ENCODE measurements at places on chromosomes 5 and 9. TPM values are rescaled to one million over a fixed set of nuclear protein-coding genes. Genes with fewer than 3 reads are reported as not detected.

NR5A1 gene
- total RNA-seq = not detected

DNA sequence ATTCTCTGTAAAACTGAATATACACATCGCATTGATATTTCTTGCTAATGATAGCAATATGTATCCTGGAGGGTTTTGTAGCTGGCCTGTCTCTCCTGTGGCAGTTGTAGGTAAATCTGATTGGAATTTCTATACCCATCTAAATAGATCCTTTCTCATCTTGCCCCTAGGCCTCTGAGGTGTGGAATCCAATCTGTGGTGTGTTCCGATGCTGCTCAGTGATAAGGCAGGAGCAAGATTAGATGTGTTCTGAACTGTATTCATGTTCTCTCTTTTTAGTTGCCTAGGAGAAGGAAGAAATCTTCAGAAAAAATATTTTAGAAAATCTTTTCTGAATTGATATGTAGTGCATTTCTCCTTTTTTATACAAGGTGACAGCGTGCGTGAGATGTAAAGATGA, 507.5 kb downstream of the NR2F1-AS1 start:
- no peak for DNase-seq

GRCh38 chr5:140112685-140113179, 1.2 kb upstream of the PURA start:
- no peak for DNase-seq

HARS1 gene
- total RNA-seq = 71.1 TPM

UGT3A1 gene
- total RNA-seq = not detected

PCDHB12 gene
- not detected for total RNA-seq

DNA sequence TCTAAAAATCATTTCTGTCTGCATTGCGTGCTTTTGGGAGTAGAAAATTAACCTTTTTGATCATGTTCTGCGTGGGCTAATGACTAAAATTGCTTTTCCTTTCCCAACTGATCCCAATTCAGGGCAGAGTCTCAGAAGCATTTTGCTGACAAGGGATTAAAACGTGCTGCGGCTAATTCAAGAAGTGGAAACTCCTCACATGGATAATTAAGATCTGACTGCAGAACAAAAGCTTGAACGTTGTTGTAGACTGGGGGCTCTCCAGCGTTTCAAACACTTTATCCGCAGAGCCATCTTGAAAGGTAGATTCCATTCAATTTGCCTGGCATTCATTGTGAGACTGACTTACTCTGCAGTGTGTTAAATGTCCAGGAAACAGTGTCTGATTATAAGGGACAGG, 485.3 kb upstream of the DMAC1 start:
- DNase-seq = no peak

- no peak for DNase-seq
Measured at GRCh38 chr5:149313151-149313841, 32.0 kb upstream of the GRPEL2 start.

PCA3 gene
- total RNA-seq = not detected

- no peak for DNase-seq
Measured at GRCh38 chr5:121640298-121640697, 211.4 kb upstream of the FTMT start.

DNA sequence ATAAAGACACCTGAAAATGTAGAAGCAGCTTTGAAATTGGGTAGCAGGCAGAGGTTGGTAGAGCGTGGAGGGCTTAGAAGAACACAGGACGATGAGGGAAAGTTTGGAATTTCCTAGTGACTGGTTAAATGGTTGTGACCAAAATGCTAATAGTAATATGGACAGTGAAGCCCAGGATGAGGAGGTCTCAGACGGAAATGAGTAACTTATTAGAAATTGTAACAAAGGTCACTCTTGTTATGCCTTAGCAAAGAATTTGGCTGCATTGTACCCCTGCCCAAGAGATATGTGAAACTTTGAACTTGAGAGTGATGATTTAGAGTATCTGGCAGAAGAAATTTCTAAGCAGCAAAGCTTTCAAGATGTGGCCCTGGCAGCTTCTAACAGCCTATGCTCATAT, 382.5 kb downstream of the KCNN2 start:
- DNase-seq = no peak

KLF9 gene
- 21.7 TPM for total RNA-seq

PRDM9 gene
- total RNA-seq = not detected

DNA sequence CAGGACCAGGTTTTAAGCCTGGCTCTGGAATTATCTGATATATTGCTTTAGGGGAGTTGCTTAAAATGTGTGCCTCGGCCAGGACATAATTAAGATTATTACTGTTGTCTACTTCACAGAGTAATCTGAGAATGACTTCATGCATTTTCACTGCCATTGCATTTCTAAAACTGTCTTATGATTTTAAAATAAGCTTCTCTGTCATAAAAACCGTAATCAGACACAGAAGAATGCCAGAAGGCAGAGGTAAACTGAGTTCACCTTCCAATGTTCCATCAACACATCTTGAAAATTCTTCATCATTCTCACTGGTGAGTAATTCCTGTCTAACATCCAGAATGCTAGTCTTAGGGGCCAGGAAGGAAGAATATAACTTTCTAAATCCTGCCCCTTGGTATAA, 47.1 kb downstream of the ISOC1 start:
- no peak for DNase-seq

DNA sequence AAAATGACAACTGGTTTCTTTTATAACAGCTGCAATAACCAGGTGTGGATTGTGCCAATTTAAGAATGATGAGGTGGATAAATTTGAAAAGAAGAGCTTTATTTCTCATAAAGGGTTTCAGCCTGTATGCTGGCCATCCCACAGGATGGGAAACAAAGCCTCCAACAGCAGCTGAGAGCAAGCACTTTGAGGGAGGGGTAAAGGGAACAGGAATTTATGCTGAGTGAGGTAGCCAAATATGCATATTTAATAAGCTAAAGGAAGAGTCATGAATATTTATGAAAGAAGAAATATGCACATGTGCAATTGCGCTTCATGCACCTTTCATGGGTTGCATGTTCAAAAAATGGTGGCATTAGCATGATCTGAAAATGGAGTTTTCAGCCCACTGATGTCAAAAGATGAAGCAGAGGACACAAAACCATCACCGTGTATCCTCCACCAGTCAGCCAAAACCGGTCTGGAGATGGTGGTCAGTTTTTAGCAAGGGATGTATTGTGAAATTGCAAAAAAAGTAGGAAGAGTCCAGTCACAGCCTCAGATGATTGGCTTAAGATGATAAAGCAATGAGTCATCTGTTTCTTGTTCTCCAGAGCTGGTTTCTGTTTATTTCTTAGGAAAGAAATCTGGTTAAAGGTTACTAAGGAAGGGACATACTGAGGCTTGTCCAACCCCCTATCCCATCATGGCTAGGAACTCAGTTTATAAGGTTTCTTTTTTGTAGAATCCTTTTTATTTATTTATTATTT, 47.9 kb downstream of the DEPDC1B start:
- DNase-seq = no peak

GRCh38 chr5:9094582-9094981, 451.3 kb downstream of the SEMA5A start:
- DNase-seq = no peak

LPAR1 gene
- 0.41 TPM for total RNA-seq

DNA sequence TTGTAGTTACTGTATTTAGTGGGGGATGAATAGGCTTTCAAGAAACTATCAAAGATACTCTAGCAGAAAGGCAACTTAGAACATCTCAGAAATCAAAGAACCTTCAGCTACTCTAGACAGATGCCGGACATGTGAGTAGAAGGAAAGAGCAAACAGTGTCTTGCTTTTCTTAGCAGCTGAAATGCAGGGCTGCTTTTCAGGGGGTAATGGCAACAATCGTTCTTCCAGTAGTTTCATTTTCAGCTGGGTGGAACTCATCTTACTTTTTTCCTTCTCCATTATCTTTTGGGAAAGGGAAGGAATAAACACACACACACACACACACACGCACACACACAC, 281.6 kb downstream of the CRB2 start:
- DNase-seq = no peak

GRCh38 chr5:6743161-6743560, 29.9 kb downstream of the TENT4A start:
- no peak for DNase-seq

GRCh38 chr5:119789406-119790117, 160.2 kb downstream of the FAM170A start:
- DNase-seq = no peak

GRCh38 chr9:116209414-116210116, 56.0 kb downstream of the PAPPA start:
- no peak for DNase-seq

DNA sequence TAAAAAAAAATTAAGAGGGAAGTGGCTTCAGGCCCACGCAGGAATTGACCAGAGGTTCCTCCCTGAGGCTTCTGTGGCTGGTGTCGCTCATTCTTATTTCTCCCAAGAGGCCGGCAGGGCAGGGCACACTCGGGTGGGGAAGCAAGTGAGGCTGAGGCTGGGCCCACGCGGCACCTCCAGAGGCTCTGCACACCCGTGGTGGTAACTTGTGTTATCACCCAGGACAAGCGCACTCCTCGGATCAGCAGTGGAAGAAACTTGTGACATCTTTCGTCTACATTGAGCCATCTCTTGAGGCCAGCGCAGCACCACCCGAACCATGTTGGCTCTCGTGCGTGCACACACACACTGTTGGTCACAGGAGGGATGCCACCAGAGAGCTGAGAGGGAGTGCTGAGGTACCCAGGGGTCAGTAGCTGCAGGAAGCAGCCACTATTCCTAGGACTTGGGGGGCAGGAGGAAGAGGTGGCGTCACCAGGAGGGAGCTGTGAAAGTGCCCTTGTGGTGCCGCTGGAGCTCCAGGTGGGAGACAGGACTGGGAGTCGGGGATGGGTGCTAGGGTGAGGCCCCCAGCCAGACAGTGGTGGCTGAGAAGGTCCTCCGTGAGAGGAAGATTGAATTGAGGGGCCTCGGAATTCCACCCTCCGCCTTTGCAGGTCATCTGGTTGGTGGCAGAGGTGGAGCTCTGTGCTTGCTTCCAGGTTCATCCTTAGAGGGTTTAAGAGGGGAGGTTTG, 6.4 kb downstream of the NDUFS6 start:
- no peak for DNase-seq

DNA sequence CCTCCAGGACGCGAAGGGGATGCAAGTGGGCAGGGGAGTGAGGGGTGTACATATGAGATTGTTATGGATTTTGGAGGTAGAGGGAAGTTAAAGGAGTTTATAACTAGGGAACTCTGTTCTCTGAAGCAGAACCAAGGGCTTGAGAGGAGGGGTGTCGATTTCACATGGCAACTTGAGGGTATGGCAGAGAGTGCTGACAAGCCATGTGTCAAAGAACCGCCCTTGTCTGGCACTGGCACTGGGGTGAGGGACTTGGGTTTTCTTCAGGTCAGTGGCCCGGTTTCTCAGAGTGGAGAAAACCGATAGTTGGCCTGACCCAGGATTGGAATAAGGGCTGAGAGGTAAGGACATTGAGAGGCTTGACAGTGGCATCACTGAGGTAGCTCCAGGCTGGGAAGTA, 47.7 kb upstream of the TESK1 start:
- DNase-seq = no peak

FBP1 gene
- total RNA-seq = 3.8 TPM

ADGRV1 gene
- 1.2 TPM for total RNA-seq

ZNF658 gene
- 8.3 TPM for total RNA-seq

FAM200C gene
- not detected for total RNA-seq

TRPM6 gene
- total RNA-seq = not detected

SPAAR gene
- total RNA-seq = not detected

ADGRD2 gene
- not detected for total RNA-seq

CFAP157 gene
- 0.44 TPM for total RNA-seq

GRCh38 chr5:176899296-176899891, at the start of gene HK3:
Gene HK3, minus strand, starts transcription at chr5:176899346. Its CDS starts 3,187 bp downstream, at chr5:176896159.
- no peak for DNase-seq

C9orf50 gene
- not detected for total RNA-seq

GRCh38 chr5:34496701-34497469, 159.2 kb upstream of the RAI14 start:
- DNase-seq = no peak

DNA sequence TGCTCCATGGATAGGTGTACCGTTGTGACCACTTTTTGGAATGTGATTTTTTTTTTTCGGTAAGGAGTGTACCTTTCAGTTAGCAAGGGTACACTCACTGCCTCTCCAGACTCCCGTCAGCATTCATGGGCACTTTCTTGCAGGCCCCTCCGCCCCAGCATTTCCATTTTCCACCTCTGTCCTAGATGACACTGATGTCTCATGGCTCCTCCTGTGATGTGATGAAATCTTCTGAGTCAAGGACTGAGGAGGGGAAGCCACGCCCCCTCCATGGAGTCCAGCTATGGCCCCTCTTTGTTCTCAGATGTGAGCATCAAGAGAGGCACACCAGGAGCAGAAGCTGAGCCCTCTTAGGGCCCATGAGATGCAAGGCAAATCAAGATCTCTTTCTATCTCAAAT, 61.8 kb downstream of the CTSL start:
- no peak for DNase-seq

DNA sequence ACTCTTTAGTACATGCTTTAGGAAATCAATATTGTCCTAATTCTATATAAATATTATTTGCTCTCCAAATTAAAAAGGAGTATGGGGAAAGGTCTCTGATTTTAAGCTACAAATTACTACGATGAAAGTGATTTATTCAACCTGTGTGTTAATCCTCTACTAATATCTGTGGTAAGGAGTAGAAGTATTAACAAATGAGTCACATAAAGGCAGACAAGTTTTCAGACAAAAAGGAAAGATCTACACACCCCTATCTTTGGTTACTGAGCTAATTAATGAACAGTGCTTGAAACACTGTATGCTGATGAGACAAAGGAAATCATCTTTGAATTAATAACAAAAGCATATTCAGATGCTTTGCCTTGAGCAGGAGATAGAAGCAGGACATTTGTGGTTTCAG, 15.9 kb downstream of the LOX start:
- no peak for DNase-seq

DNA sequence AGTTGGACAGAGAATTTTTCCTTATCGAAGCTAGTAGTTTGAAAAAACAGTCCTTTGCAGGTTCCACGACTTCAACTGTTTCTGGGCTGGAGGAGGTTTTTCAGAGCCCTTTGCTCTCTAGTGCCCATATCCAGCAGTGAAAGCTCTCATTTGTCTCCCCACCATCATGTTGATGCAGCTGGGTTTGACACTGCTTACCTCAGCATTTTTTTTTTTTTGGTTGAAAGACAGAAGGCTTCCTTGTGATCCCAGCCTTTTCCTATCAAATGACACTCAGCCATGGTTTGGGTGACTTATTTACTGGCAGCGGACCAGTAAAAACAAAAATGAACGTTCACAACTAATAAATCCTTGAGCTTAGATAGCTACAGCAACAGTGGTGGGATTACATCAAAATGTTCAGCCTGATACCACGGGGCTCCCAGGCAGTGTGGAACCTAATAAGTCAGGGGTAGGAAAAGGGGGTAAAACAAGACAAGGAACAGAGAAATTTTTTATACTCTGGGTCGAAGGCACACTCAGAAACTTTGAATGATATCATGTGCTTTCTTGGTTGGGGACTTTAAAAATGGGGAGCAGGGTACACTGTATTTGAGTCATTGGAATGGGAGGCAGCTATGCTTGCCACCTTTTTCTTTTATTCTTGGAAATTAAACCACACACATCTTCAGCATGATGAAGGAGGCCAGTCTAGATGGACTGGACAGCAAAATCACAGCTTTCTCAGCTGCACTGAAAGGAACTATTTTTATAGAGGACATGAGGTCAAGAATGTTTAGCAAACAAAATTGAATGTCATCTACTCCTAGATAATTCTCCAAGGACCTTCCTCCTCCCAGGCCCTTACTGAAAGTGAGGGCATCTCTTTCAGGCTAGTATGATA, 308.9 kb upstream of the MPDZ start:
- DNase-seq = no peak

- no peak for DNase-seq
Measured at GRCh38 chr9:128917151-128917849, 3.5 kb upstream of the PHYHD1 start.

RNF180 gene
- total RNA-seq = not detected

SPATA31D4 gene
- total RNA-seq = not detected
